Head of caudate nucleus (tissue), 42 donors: ENCODE measurements at places on chromosomes 16 and 17.
A peak's percentile ranks its signal among the peaks of the same experiment; 100 is the strongest.

- no peak for DNase-seq
Measured at GRCh38 chr17:40363111-40363827, 1.3 kb downstream of the GJD3 start.

DNA sequence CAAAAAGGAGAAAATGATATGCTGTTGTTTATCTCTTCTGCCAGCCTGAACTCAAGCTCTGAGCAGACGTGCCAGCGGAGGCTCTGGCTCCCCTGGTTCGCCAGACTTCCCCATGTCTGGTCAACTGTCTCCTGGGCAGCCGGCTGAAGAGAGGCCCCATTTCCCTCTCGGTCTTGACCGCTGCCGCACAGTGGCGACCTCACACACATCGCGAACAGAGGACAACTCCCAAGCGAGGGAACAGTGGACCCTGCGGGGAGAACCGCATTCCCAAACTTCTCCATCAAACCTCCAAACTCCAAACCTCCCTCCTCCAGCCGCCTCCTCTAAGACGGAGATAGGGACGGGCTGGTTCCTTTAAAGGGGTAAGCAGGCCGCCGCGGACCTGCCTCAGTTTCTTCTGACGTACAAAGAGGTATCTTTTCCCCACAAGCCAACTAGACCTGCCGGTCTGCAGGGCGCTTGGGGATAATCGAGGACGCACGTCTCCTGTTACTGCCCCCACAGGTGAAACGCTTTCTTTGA, 24.9 kb upstream of the RFFL start:
- DNase-seq, result peak; percentile 81

DNA sequence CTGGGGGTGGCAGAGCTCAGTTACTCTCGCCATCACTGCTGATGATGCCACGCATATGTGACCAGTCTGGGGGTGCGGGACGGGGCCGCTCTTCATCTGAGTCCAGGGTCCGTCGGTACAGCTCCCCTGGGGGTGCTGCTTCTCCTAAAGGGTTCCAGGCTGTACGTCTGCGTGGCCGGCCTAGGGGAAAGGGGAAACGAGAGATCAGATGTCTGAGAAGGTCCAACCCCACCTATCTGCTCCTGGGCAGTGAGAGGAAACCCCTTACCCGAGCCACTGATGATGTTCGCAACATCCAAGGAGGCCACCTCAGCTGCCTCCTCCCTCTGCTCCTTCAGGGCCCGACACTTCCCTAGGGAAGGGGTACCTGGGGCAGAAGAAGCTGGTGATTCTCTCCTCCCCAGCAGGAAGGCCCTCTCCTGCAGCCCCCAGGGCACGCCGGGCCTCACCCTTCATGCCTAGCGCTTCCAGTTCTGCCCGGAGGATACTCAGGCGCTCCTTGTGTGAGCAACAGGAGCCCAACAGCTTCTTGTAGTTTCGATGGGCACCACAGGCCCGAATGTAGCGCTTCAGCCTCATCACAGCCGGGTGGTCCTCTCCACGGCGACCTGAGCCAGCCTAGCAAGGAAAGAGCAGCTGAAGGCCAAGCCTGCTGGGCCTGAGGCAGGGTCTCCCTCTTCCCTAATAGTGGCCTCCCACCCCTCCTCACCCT, 2.1 kb downstream of the HIRIP3 start:
- no peak for DNase-seq

DNA sequence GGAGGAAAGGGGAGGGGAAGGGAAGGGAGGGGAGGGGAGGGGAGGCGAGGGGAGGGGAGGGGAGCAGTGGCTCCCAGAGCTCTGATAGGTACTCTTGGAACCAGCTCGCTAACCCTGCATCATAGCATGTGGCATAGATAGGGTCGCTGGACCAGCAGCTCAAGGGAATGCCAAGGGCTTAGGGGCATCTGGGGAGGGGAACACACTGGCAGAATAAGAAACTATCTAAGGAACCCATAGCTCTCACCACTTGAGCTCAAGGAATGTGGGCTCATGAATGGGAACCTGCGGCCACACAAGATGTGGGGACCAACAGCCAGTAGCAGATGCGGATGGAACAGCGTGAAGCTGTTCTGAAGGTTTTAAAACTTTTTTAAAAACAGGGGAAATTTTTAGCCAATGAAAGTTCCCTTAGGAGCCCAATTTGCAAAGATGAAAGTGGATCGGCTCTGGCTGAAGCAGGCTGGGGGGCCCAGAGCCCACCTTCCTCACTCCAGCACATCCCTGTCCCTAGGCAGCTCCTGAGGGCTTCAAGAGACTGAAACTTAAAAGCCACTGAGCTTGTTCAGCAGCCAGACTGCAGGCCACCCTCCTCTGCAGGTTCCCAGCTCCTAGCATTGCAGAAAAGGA, 46.9 kb downstream of the PIMREG start:
- DNase-seq, result no peak

DNA sequence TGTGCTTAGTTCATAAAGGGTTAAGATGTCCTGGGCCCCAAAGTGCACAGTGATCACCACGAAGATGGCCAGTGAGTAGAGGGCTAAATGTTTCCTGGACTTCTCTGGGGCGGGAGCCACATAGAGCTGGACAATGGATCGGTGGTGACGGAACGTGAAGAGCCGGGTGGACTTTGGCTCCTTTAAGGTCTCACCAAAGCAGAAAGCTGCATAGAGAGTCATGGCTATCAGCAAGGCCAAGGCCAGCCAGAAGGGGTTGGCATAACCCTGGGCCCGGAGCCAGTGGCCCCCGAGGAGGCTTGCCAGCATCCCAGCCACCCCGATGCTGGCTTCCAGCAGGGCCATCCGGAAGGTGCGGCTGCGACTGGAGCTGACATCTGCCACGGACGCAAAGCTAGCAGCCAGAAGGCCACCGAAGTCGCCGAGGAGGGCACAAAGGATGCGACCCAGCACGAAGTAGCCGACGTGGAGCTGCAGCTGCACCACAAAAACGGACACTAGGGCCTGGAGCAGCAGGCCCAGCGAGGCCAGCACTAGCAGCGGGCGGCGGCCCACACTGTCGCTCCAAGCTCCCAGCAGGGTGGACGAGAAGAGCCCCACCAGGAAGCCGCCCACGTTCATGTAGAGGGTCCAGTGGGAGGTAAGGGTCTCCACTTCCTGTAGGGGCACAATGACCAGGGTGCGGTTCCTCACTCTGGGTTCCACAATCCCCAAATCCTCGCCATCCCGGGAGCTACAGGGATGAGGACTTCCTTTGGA, 1.0 kb downstream of the SLC46A1 start:
- DNase-seq, result no peak
